ENCODE measurements at places on chromosomes 6 and 20.

DNA sequence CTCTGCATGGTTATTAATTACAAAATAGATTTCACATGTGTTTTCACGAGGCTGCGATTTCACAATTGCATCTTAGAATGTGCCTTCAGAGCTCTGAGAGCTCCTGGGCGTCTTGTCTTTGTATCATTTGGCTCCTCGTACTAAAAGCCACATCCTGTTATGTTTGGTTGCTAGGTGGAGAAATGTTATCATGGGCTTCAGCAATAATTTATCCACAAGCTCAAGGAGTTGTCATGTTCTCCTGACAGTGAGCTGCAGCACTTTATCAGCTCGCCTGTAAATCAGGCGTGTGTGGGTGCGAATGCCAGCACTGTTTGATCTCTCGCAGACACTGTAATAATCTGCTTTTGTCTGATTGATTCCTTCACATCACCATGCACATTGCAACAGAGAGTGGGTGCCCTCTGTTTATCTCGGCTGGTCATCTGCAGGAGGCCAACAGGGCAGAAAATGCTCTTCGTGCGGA lies 218.6 kb upstream of the ZFP64 start:
- no peak for DNase-seq

- peak; percentile 76 for DNase-seq
These were observed 23.4 kb upstream of the VEGFA start for GRCh38 chr6:43746613-43747102.

DNA sequence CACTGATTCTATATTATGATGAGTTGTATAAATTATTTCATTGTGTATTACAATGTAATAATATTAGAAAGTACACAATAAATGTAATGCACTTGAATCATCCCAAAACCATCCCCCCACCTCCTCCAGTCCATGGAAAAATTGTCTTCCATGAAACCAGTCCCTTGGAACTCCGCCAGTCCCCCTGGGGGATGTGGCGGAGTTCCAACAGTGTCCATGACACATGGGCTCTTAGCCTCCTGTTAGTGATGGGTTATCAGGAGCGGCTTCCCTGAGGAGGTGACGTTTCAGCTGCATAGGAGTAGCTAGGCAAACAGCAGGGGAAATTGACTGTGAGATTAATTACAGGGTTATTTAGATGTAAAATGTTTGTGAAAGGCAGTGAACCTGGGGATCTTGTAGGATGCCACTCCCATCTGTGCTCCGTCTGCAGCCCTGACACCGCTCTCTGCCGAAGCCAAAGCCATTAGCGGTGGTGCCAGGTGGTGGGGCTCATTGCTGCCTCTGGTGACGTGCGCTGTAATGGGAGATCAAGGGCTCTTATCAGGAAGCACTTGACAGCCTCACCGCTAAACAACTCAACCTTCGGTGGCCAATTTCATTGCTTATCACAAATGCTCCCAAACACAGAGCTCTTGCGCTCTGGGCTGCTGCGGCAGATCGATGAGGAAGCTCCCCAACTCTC lies 81.6 kb upstream of the MC3R start:
- no peak for DNase-seq

DNA sequence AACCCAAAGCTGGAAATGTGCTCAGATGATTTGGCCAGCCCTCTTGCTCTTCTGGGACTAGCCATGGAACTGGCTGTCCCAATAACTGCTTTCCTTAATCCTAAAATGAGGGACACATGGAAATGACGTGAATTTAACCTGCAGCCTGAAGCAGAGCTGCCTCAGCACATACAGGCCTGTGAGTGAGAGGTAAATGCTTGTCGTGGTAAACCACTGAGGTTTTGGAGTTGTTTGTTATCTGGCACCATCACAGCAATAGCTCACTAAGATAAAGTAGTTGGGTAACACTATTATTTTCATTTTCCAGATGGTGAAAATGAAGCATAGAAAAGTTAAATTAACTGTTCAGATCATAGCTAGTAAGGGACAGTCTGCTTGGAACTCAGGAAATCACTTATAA lies 333.4 kb upstream of the CHD6 start:
- no peak for DNase-seq

- DNase-seq, result no peak
These were observed 467.2 kb upstream of the ZNF337 start for GRCh38 chr20:26163890-26164289.

GRCh38 chr20:26167499-26167898 lies 470.8 kb upstream of the ZNF337 start:
- DNase-seq, result no peak

GRCh38 chr6:89975991-89976693 lies 81.9 kb downstream of the GJA10 start:
- no peak for DNase-seq

DNA sequence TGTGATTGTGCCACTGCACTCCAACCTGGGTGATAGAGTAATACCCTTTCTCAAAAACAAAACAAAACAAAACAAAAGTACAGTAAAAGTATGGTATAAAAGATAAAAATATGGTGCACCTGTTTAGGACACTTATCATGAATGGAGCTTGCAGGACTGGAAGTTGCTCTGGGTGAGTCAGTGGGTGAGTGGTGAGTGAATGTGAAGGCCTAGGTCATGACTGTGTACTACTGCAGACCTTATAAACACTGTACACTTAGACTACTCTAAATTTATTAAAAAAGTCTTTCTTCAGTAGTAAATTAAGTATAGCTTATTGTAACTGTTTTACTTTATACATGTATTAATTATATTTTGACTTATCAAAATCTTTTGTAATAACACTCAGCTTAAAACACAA lies 46.0 kb downstream of the ZFP64 start:
- DNase-seq, result no peak

- no peak for DNase-seq
These were observed 34.6 kb downstream of the JAG1 start for GRCh38 chr20:10639077-10639736.

DNA sequence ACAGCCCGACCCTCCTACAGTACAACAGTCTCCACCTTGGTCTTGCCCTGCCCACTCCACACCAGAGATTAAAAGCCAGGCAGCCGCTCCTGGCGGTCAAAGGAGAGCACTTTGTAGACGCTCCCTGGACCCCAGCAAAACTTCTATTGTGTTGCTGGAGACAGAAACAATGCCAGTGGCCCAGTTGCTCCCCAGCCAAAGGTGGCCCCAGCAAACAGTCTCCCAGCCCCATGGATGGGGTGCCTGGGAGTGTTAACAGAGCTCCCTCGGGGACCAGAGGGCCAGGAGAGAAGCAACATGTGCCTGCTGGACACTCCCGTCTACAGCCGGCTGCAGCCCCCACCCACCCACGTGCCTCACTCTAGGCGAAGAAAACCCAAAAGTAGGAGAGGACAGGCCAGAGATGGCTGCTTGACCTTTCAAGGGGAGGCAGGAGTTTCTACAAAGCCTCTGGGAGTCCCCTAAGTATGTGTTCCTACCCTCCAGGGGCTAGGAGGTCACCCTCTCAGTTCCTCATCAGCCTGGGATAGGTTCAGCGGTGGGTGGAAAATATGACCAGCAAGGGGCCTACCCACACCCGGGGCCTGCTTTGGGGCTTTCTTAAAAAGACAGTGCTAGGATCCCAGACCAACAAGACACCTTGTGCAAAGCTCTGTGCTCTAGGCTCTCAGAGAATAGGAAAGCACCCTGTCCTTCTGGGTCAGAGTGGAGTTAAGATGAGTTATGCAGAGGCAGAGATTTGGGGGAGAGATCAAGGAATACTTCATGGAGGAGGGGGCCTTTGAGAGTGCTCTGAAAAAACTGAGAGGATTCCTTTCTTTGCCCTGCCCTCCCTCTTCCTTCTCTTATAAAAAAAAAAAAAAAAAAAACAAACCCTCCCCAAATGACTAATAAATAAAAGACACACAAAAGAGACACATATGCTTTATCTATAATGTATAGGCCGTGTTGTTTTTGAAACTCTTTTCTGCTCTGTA lies 19.0 kb upstream of the PREX1 start:
- DNase-seq, result no peak

GRCh38 chr20:50845566-50846215 lies 50.8 kb downstream of the BCAS4 start:
- no peak for DNase-seq

GRCh38 chr6:45606831-45607400 lies 229.2 kb upstream of the SUPT3H start:
- no peak for DNase-seq

GRCh38 chr6:79586548-79586947 lies 44.6 kb upstream of the SH3BGRL2 start:
- DNase-seq, result no peak

GRCh38 chr20:47859278-47859677 lies 74.0 kb upstream of the SULF2 start:
- DNase-seq, result no peak

DNA sequence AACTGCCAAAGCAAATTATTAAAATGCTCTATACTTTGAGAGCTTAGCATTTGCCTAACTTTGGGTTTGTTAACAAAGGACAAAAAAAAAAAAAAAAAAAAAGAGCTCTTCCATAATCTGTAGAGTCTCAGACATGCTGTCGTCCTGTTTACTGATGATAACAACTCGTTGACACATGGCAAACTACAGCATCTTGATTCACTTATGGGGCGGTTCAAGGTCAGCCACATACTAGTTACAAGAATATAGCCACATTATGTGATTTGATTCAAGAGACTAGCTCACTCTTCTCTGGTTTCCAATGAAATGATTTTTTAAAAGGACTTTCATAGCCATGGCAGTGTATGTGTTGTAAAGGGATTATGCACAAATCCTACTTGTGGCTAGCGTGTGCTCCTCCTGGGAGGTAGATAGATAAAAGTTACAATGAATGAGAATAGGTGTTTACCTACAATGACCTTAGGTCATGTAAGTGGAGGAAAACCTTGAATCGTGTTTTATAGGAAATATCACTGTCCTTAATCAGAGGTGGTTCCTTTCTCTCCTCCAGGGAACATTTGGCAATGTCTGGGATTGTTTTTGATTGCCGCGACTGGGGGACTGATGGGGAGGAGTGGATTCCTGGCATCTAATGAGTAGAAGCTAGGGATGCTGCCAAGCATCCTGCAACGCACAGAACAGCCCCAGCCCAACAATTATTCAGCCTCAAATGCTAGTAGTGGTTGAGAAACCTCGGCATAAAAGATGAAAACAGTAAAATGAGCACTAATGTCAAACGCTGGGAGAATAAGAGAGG lies 969.2 kb upstream of the SLC35B3 start:
- no peak for DNase-seq

DNA sequence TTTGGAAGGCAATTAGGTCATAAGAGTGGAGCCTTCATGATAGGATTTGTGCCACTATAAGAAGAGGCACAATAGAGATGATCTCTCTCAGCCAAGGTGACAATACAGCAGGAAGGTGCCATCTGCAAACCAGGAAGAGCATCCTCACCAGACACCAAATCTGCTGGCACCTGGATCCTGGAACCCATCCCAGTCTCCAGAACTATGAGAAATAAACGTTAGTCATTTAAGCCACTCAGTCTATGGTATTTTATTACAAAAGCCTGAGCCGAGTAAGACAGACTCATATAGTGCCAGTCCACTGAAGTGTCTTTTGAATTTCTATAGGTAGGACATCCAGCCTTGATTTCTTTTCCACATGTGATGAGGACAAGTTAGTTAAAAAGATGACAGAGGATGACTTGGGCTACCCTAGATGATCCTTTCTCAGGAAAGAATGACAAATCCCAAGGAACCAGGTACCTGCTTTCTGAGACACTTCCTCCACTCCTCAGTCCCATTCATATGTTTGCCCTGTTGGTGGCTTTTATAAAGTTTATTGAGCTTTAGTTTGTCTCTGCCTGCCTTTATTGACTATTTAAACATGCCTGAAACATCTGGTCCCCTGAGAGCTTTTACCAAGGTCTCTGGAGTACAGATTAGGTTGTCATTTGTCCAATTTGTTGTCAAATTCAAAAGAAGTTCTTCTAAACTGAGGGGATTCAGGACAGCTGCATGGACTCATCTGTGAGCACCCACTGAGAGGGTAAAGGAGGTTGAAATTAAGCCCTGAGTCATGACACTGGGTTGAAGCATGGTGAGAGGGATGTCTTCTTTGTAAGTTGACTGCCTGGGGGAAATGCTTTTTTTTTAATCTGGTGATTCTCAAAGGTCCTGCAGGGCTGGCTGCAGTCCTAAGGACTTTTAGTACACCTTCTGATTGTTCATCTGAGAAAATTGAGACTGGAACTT lies 165.0 kb upstream of the PLCB4 start:
- DNase-seq, result no peak

- DNase-seq, result no peak
These were observed 297.5 kb downstream of the CLIC5 start for GRCh38 chr6:45718131-45718530.

- no peak for DNase-seq
These were observed 18.7 kb upstream of the MTG2 start for GRCh38 chr20:62163986-62164762.

GRCh38 chr6:299104-299980 lies 7.1 kb downstream of the DUSP22 start:
- peak; percentile 84 for DNase-seq

DNA sequence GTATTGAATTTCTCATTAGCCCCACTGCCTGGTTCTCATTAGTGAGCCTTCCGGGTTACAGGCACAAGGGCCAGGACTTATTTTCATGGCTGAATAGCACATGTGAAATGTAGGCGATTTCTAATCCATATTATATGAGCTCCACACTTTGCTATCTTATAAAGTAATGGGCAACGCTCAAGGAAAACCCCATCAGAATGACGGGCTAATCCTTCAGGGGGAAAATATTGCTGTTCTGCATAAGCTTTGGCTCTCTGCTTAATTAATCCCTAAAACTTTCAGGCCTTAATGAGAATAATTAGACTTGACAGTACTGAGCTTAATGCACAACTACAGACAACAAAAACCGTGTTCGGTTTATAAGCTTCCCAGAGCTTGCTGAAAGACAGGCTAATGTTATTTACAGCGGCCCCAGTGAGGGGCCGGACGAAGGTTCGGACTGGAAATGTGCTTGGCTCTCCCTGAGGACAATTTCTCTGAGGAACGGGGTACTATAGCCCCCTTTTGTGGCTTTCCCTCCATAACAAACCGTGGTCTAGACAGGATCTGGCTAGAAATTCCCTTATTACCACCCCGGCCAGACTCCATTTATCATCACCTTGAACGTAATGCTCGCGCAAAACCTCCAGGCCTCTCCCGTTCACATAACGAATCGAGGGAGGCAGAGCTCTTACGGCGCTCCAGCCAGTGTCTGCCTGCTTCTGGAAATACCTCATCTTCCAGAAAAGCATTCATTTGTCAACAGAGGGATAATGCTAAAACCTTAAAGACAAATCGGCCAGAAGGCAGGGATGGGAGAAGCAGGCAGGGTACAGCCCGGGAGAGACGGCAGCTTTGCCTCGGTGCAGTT lies 164.5 kb downstream of the CD83 start:
- DNase-seq, result no peak

- peak; percentile 77 for DNase-seq
These were observed 27.2 kb downstream of the UBE2V1 start for GRCh38 chr20:50085481-50086365.

DNA sequence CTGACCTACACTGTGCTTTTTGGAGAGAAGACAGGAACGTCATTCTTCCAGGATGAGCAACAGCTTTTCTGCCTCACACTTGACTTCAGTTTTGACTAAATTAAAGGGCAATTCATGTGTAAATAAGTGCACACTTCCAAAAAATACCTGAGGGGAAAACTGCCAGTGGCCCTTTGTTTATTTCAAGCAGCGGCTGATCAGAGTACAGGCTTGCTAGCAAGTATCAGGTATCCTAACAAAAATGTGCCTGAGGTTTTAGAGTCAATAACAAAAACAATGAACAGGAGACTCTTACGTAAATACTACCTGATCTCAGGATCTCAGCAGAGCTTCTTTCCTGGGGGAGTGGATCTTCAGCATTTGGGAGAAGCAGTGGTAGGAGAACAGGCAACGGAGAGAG lies 12.4 kb downstream of the LY86 start:
- DNase-seq, result no peak

GRCh38 chr6:105677671-105678475 lies 275.0 kb upstream of the PREP start:
- DNase-seq, result no peak

- DNase-seq, result no peak
These were observed 77.6 kb downstream of the MLIP start for GRCh38 chr6:54188846-54189245.

Measured in posterior vena cava (tissue), 2 donors.